ENCODE measurements at places on chromosomes 11 and 22. TPM values are rescaled to one million over a fixed set of nuclear protein-coding genes. Genes with fewer than 3 reads are reported as not detected.

GRCh38 chr22:22553735-22554586 lies 5.1 kb downstream of the PRAME start:
- no peak for DNase-seq

DNA sequence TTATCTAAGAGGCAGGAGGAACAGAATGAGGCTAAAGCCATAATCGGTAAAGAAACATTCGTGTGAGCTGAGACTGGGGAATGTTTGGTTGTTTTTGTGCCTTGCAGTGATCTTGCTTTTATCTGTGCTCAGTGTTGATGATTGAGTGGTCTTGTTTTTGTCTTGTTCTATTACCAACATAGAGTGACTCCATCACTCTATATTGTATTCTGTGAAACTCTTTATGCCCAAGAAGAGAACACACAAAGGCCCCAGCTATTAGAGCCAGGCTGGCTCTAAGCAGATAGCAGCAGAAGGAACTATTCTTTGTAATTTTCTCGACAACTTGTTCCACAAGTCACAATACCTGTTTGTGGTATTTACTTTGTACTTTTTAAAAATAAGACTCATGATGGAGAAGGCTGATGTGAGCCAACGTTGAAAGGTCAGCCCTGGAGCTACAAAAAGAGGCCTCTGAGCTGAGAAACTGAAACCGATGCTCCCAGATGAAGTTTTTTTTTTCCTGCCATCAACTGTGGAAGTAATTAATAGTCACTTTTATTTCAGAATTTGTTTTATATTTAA lies 68.4 kb downstream of the LARGE1 start:
- DNase-seq: peak; percentile 71

DNA sequence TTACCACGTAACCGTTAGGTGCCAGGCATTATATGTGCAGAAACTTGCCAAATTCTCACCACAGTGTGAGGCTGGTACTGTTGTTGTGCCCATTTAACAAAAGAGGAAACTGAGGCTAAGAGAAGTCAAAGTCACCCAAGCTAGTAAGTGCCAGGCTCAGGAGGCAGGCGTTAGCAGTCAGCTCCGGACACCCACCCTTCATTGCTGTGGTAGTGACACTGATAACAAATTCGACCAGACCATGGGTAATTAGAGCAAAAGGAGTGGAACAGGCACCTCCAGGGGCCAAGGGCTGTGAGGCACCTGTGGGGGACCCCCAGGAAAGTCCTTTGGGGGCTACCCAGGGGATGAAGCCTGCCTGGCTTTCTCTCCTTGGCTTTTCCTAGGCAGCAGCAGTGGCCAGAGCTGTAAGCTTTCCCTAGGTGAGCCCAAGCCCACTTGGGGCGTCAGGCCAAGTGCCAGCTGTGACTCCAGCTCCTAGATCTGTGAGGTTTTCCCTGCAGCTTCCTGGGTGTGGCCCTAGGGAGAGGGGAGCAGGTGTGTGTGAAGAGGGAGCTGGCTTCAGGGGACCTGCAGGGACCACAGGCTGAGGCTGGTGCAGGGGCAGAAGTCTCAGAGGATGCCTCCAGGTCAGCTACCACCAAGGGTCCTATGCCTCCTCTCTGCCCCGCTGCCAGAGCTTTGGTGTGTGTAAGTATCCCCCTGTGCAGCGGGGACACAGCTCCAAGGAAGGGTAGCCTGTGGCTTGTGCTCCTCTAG lies 19.7 kb upstream of the ALX4 start:
- DNase-seq: no peak

DNA sequence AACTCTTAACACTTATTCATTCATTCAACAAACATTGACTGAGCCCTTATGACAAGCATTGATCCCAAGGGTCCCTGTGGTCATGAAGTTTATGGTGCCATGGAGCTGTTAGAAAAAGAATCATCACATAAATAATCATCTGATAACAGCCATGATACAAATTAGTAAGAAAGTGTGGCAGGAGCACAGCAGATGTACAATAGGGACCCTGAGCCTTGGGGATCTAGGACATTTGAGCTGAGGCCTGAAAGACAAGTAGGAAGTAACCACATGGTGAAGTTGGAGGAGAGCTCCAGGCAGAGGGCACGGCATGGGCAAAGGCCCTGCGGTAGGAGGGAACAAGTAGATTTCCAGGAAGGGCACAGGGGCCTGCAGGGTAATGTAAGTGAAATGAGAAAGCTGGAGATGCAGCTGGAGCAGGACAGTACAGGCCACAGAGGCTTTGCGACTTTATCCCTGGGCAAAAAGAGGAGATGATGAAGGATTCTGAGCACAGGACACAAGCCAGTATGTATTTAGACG lies 6.8 kb upstream of the TCF20 start:
- no peak for DNase-seq

DNA sequence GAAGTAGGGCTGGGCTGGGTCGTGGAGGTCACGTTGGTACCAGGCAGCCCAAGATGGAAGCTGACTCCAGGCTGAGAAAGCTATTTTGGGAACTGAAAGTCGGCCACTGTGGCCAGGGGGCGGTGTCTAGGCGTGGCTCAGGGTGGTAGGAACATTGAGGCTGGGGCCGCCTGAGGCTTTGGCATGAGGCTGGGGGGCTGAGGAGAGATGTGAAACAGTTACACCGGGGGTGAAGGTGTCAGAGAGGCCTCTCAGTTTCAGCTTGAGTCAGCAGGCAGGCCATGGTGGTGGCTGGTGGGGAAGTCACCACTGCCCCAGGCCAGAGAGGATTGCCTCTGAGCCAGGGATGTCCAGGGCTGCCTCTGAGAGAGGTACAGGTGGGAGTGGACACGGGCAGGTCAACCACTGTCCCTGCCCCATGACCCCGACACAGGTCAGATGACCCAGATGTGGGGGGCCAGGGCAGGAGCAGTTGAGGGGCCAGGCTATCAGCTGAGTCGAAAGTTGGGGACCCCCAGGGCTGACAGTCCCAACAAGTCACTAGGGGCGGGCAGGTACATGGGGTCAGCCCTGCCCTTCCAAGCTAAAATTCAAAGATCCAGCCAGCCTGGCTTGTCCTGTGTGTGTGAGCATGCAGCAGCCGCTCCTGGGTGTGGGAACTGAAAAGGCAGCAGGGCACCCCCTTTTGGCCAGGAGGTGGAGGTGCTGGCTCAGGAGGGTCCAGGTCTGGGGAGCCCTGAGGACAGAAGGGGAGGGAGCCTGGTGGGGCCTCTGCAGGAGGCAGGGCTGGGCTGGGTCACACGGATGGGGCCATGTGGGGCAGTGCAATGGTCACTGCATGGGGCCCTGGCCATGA lies 7.2 kb downstream of the KCNK7 start:
- DNase-seq: peak; percentile 67

DNA sequence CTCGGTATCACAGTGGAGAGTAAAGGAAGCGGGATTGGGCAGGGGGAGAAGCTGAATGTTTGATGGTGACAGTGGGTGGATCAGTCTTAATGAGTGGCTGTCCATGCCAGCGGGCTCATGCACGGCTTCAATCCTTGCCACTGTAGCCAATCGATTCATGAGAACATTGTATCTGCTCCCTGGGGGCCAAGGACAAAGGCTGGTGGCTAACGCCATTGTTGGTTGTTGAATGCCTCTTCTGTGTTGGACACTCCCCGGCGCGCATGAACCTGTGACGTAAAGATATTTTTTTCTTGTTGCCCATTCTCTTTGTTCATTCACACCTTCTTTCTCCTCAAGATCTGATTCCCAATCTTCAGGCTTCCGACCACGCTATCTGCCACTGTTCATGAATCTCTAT lies 20.9 kb upstream of the ATXN10 start:
- DNase-seq: no peak

- peak; percentile 55 for DNase-seq
Measured at GRCh38 chr11:116276051-116277044, 496.4 kb downstream of the BUD13 start.

GRCh38 chr11:91691872-91692271 lies 532.7 kb upstream of the FAT3 start:
- DNase-seq: no peak

GRM5 gene
- polyA plus RNA-seq: 0.06 TPM

KRTAP5-11 gene
- polyA plus RNA-seq: 0.19 TPM
